ENCODE measurements at places on chromosomes 7 and 10.

DNA sequence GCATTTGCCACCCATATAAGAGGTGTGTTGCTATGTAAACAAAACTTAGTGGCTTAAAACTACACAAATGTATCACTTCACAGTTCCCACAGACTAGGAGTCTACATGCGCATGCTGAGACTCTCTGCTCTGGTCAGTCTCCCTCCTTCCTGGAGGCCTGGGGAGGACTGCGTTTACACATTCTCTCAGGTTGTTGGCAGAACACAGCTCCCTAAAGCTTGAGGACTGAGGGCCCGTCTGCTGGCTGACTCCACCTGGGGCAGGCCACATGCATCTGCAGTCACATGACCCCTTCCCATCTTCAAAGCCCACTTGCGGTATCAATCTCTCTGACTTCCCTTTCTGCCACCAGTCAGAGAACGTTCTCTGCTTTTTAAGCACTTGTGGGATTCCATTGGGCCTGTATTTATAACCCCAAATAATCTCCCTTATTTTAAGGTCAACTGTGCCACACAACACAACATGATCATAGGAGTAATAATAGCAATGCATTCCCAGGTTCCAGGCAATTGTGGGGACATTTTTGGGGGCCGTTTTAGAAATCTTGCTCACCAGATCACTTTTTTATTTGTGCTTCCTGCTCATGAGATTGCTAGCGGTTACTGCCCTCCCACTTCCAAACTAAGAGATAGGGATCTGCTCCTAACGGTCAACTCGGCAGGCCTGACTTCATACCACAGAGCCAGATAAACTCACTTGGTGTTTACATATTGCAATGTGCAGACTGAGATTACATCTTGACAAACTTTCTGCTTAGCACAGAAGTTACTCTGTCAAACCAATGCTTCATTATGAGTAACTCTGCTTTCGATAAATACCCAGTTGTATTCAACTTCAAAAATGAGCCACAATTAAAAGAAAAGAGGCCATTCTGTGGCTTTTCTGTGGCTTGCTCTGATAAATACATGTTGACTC, 96.3 kb downstream of the ALOX5 start:
- peak; percentile 39 for DNase-seq

DNA sequence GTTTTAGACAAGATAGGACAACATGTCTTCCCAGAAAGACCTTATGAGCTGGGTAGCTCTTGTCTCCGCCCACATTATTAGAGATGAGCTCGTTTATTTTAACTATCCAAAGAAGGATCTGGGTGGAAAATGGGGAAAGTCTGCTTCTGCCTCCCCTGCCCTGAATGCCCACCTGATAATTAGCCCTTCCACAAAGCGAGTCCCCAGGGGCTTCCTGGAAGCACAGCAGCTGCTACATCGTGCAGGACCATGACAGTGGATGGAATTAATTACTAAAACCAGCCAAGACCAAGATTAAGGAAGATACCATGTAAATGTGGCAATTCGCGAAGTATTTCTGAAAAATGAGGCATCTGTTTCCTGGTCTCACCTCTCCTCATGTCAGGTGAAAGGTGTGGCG, 374.4 kb downstream of the PAXIP1 start:
- DNase-seq, result no peak

- DNase-seq, result no peak
These were observed 29.5 kb downstream of the ZCCHC24 start for GRCh38 chr10:79415736-79416577.

DNA sequence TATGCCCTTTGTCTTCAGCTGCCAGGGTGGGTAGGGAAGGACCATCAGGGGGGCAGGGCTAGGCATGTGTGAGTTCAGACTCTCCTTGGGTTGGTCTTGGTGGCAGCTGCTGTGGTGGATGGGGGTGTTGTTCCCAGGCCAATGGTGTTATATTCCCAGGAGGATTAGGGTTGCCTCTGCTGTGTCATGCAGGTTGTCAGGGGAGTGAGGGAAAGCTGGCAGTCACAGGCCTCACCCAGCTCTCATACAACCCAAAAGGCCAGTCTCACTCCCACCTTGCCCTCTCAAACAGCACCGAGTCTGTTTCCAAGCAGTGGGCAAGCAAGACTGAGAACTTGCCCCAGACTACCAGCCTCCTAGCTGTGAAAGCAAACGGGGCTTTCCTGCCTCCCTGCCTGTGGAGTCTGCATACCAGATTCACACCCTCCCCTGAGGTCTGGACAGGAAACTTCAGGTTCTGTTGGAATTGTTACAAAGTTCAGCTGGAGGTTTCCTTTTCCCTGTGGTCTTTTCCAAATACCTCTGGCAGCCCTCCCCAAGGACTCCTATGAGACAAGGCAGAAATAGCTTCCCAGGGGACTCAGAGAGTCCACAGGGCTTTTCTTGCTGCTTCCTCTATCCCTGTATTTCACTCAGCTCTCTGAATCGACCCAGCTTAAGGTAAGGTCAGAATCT, 1.4 kb downstream of the HYAL4 start:
- no peak for DNase-seq

DNA sequence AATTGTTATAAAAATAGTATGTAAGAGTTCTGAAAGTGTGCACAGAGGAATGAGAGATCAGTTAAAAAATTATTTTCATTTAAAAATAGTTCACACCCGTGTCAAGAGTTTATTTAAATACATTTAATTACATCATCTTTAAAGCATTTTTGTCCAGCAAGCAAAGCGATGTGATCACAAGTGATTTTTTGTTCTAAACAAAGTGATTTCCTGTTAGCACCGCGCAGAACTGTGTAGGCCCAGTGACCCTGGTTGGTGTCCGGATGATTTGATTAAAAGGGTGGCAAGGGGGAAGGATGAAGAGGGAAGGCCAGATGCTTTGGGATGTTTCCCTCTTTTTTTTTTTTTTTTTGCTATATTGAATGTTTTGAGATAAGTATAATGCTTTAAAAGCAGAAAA, 227.8 kb upstream of the PITRM1 start:
- no peak for DNase-seq

DNA sequence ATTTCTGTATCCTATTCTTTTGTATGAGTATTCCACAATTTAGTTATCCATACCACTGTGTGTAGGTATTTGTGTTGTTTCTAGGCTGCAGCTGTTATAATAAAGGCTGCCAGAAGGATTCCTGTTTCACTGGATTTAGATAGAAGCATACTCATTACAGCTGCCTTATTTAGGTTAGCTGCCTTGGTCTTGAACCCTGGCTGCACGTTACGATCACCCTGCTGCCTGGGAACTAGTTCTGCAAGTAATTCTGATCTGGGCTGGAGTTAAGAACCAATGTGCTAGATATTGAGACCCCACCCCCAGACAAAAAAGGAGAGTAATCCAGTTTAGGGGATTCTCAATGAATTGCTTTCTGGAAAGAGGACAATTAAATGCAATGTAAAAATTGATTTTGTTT, 43.1 kb downstream of the CCDC71L start:
- no peak for DNase-seq

DNA sequence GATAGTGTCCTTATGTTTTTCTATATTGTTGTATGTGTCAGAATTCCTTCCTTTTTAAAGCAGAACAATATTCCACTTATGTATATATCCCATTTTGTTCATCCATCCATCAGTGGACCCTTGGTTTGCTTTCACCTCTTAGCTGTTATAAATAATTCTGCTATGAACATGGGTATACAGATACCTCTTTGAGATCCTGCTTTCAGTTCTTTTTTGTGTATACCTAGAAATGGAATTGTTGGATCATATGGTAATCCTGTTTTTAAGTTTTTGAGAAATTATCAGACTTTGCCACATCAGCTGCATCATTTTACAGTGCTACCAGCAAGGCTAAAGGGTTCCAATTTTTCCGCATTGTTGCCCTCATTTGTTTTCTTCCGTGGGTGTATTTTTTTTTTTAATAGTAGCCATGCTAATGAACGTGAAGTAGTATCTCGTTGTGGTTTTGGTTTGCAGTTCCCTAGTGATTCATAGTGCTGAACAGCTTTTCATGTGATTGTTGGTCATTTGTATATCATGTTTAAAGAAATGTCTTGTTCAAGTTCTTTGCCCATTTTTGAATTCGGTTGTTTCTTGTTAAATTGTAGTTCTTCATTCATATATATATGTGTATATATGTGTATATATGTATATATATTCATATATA, 87.8 kb downstream of the LCOR start:
- no peak for DNase-seq

DNA sequence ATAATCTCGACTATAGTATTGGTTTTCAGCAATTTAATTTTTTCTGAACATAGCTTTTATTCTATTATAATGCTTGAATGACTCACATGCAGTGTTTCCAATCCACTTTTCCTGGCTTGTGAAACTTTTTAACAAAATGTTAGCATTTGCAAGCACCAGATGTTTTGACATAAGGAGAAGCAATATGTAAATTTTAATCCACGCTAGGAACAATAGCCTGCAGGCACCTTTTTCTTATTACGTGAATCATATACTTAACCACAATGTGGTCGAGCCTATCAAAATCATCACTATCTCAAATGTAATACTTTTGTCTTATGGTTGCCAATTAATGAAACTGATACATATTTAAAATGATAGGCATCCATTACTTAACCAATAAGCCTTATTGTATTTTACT, 97.1 kb downstream of the TFEC start:
- no peak for DNase-seq

- no peak for DNase-seq
These were observed 353.7 kb upstream of the AKR1E2 start for GRCh38 chr10:4472190-4472904.

DNA sequence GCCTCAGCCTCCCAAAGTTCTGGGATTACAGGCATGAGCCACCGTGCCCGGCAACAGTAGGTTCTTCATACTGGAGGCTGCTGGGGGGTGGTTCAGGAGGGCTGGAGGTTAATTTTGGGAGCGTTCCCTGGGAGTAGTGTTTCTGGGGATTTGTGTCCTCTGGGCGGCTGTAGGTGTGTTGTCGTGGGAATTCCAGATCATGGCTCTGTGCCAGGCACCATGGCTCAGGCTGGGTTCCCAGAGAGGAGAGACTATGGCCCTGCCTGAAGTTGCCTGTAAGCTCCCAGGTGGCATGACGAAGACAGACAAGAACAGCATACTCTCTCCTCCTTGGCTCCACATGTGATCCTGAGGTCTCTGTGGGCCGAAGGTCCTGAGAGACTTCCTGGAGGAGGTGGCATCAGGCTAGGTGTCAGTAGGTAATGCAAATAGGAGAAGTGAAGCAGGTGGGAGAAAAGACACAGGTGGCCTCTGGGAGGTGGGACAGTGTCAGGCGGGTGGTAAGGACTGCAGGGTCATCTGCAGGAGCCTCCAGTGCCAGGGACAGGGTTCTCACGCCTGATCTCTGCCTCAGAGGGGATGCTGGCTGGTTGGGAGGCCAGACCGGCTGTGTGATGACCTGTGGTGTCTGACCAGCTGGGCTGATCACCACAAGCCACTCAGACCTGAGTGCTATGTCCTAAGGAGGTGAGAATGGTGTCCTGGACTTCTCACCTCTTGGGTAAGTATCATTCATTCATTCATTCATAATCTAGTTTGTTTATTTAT, 18.7 kb downstream of the CLIP2 start:
- no peak for DNase-seq

DNA sequence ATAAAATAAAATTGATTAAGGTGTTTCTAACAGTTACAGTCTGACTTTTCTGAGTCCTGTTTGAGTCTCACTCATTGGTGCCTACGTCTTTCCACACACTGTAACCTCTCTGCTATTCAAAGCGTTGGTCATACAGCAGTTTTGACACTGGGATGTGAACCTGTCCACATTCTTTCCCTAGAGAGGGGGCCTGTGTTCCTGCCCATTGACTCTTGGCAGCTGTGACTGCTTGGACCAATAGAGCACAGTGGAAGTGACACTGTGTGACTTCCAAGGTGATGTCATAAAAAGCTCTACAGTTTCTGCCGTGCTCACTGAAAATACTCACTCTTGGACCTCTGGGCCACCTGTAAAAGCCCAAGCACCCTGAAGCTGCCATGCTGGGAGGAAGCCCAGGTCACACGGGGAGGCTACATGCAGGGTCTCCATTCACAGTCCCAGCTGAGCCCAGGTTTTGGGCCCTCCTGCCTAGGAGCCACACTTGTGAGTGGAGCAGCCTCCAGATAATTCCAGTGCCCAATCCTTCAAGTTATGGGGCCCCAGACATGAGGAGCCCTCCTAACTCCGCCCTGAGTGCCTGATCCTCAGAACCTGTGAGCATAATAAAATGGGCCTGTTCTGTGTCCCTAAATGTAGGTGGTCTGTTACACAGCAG, 704 bp upstream of the ANTXRL start:
- DNase-seq, result no peak

DNA sequence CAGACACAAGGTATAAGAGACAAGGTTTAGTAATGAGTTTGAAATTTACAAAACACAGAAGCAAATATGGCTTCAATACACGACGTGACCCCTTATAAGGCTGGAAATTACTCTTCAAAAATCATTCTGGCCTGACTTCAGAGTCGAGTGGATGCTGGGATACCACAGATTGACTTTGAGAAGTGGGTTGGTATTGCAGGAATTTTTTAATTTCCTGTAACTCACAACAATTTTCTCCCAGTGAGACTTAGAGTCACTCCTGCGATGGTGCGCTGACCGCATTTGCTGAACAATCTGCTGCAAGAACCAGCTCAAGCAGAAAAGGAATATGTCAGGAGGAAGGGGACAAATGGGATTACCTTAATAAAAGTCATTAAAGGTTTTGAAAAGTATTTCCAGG, 132.1 kb downstream of the EMX2 start:
- DNase-seq, result no peak

GRCh38 chr10:11603741-11604140, 7.7 kb downstream of the USP6NL start:
- DNase-seq, result no peak

DNA sequence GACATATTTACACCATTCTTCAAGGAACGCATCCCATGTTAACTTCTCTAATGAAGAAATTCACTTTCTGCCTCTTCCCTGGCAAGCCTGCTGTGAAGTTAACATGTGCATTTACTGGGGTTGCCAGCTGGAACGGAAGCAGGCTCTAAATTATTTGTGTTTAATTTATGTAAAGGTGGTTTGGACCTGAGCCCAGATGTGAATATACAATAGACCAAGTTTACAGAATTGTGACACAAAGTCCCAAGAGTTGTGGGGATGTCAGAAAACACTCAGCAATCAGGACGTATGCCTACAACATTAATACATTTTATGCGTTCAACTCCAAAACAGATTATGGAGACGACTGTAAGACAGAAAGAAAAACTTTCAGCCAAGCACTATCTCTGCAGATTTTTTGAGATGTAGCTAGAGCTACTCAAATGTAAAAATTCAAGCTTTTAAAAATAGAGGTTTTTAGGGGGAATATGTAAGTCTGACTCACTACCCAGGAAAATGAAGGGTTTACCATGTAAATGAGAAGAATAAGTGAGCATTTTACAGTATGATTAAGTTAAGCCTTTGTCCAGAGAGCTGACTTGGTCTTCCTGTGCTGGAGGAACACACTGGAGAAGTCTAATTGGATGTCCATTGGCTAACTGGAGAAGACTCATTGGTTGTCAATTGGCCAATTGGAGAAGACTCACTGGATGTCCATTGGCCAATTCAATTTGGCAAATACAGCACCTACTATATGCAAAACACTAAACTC, 19.5 kb downstream of the NRP1 start:
- no peak for DNase-seq

GRCh38 chr10:86553213-86553612, 31.6 kb upstream of the WAPL start:
- no peak for DNase-seq

- DNase-seq, result no peak
These were observed 233.6 kb upstream of the BMPER start for GRCh38 chr7:33671531-33672262.
